Stimulated activated CD4-positive, alpha-beta T cell treated with anti-CD3 and anti-CD28 coated beads, Interleukin-1b, Interleukin-23, amount 100 ng/mL, for 1 hour (primary cell): ENCODE measurements at places on chromosomes 11 and 22.

DNA sequence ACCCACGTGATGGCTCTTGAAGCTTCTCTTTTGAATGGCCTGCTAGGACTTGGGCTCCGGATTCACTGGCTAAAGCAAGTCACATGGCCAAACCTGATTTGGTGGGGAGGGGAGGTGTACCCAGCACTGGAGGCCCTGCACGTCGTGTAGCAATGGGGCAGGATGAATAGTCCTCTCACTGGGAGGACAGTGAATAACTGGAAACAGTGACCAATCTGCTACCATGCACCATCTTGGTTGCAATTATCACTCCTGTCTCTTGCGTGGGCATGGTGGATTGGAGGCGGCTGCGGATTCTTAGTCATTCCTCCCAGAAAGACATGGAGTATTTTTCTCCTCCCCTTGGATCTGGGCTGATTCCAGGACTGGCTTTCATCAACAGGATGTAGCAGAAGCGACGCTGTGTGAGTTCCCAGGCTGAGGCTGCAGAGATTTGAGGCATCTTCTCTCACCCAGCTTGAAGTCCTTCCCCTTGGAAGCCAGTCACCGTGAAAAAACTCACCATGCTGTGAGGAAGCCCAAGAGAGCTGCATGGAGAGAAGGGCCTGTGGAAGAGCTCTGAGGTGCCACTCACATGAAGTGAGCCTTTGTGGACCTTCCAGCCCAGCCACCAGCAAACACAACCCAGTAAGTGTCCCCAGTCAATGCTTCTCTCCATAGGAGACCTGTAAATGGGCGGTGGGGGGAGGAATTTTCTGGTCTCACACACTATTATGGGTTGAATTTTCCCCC lies 70.4 kb downstream of the IGLL1 start:
- DNase-seq, result no peak

- no peak for DNase-seq
These were observed 2.0 kb downstream of the FBXO3 start for GRCh38 chr11:33772300-33772699.

GRCh38 chr22:32699686-32700085 lies 101.8 kb upstream of the TIMP3 start:
- DNase-seq, result no peak

- no peak for DNase-seq
These were observed 67.2 kb downstream of the EFCAB6 start for GRCh38 chr22:43744700-43745410.
